ENCODE measurements at places on chromosomes 3 and 15. TPM values are rescaled to one million over a fixed set of nuclear protein-coding genes. Genes with fewer than 3 reads are reported as not detected.

GANC gene
- total RNA-seq: 17.1 TPM

SYNPR gene
- not detected for total RNA-seq

MAGEF1 gene
- total RNA-seq: 80.3 TPM

CCK gene
- total RNA-seq: not detected

FMN1 gene
- 0.09 TPM for total RNA-seq

RFT1 gene
- 32.4 TPM for total RNA-seq

SERINC4 gene
- 0.35 TPM for total RNA-seq

NSMCE3 gene
- total RNA-seq: 11.9 TPM

GPR62 gene
- 0.18 TPM for total RNA-seq

GRCh38 chr3:108096532-108097321, 5.9 kb upstream of the CD47 start:
- peak overlapping the region; percentile 38 for H3K4me3 ChIP-seq
- DNase-seq: no peak
- H3K27me3 ChIP-seq: peaks cover 14% of the 10 kb centered on the region
- H3K4me1 ChIP-seq: peaks cover 15% of the 10 kb centered on the region

DNA sequence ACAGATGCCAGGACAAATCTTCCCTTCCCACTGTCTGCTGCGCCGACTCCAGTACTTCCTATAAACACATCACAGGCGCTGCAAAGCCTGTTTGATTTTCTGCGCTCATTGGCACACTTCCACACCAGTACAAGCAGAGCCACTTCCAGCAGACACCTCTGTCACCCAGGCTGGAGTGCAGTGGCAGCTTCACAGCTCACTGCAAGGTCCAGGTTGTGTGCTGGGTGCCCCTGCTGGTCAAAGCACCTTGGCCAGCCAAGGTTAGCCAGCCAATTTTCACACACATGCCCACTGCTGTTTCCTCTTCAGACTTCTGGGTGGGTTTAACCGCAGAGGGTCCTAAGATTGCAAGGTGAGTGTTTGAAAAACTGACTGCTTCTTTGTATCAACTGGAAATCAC, 4.9 kb downstream of the CHDH start:
- peaks cover 26% of the 10 kb centered on the region for H3K4me1 ChIP-seq
- H3K4me3 ChIP-seq: no peak overlapping the region
- H3K27ac ChIP-seq: no peak overlapping the region
- no peak for DNase-seq

- DNase-seq: no peak
- H3K36me3 ChIP-seq: peaks cover 2% of the 10 kb centered on the region
- no peak overlapping the region for H3K27ac ChIP-seq
- no peak overlapping the region for H3K4me3 ChIP-seq
Measured at GRCh38 chr15:96576596-96576995, 246.1 kb downstream of the NR2F2 start.

DNA sequence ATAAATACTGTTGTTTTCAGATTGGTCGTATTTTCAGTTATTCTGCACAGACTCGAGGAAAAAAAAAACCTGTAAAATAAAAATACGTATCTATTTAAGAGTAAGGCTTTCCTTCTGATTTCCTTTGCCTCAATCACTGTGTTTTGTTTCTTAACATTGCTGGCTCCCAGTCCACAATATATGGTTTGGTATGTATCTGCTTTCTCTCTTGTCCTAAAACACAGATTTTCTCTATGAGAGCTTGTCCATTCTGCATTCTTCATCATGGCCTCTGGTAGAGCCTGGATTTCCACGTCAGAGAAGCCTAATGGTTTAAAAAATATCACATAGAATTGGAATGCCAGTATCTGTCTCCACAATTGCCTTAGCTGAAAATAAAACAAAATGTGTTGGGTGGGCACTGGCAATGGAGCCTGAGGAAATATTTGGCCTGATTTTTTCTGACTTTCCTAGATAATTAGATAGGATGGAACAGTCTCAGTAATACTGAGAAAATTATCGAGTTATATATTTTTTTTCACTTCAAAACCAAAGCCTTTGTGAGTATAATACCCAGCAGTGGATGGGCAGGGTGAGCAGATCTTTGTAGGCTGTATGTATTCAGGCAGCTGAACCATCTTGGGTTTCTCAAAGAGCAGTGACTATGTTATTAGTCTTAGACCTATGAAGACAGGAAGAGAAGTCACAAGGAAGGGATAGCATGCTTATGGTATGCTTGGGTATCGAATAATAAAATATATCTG, 1.9 kb downstream of the CD200 start:
- no peak for DNase-seq
- peaks cover 24% of the 10 kb centered on the region for H3K36me3 ChIP-seq
- no peaks in the 10 kb centered on the region for H3K27me3 ChIP-seq
- peaks cover 62% of the 10 kb centered on the region for H3K4me1 ChIP-seq
- H3K4me3 ChIP-seq: peak overlapping the region; percentile 92

DNA sequence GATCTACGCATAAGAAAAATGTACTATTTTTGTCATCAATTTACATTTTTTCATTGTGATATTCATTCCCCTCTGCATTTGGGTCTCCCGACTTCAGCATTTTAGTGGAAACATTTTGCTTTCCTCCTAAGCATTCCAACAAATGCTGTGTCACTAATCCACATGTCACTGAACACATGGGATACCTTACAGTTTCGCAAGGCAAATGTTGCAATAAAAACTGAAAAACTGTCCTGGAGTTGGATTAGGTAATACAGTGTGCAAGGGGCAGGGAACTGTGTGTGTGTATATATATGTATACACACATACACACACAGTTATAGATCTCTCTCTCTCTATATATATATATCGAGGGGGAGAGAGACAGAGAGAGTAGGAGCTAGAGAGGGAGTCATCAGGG, 632.2 kb downstream of the MAGI1 start:
- H3K4me3 ChIP-seq: no peak overlapping the region
- H3K36me3 ChIP-seq: peaks cover 5% of the 10 kb centered on the region
- H3K27me3 ChIP-seq: no peaks in the 10 kb centered on the region
- H3K27ac ChIP-seq: no peak overlapping the region

DNA sequence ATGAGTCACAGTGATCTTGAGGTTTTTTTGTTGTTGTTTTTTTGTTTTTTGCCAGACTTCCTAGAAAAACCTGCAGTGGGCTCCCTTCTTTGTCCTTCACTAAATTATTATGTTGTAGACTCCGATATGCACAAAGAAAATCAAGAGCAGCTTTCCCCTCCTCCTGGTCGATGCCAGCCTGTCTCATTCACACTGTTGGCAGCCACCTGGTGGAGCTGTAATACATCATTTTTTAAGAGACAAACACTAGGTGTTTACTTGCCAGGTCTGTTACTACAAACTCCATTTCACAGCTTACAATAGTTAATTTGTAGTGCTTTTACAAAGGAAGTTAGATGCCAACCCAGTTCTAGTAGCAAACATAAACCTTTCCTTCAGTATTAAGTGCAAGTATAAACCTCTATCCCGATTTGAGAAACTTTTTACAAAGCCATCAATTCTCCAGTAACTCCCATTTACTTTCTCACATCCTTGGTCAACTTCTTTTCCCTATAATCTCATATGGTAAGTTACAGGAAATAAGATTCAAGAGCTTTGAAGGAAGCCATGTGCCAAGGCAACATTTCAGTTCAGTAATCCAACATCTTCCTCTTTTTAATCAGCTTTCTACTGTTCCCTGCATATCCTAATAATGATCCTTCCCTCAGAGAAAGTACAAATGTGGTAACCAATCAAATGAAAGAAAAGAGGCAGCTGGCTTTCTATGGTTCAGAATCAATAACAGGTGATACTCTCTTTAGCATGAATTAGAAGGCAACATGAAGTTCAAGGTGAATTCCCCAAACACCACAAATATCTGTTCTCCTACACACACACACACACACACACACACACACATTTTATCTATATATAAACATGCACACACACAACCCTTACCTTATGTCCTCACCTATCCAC, 14.0 kb downstream of the AAGAB start:
- peaks cover 18% of the 10 kb centered on the region for H3K4me1 ChIP-seq
- H3K27ac ChIP-seq: no peak overlapping the region
- DNase-seq: no peak
- H3K4me3 ChIP-seq: no peak overlapping the region
- no peaks in the 10 kb centered on the region for H3K27me3 ChIP-seq

GRCh38 chr3:45075821-45076625, 49.9 kb downstream of the CLEC3B start:
- H3K36me3 ChIP-seq: no peaks in the 10 kb centered on the region
- H3K4me3 ChIP-seq: no peak overlapping the region
- H3K4me1 ChIP-seq: peaks cover 5% of the 10 kb centered on the region
- no peaks in the 10 kb centered on the region for H3K27me3 ChIP-seq
- no peak overlapping the region for H3K27ac ChIP-seq

GRCh38 chr3:171817074-171817800, 7.0 kb upstream of the PLD1 start:
- no peaks in the 10 kb centered on the region for H3K4me1 ChIP-seq
- H3K27me3 ChIP-seq: peaks cover 5% of the 10 kb centered on the region
- no peak overlapping the region for H3K4me3 ChIP-seq
- no peak overlapping the region for H3K27ac ChIP-seq

DNA sequence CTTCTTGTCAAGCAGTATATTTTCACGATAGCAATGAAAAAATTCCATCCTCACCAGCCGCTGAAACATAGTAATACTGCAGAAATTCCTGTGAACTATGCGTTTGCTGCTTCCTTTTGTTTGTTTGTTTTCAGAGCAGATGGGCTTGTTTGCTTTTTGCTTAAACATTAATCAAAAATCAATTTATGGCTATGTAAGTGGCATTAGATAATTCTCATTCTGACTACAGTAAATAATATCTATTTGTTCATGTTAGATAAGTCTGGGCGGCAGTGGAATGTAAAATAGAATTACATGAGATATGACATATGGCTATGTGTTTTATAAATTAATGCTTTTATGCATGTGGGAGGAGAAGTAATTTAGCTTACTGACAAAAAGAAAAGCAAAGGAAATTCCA, 163.7 kb downstream of the PGPEP1L start:
- H3K27ac ChIP-seq: no peak overlapping the region
- H3K27me3 ChIP-seq: no peaks in the 10 kb centered on the region
- H3K36me3 ChIP-seq: peaks cover 3% of the 10 kb centered on the region
- peaks cover 54% of the 10 kb centered on the region for H3K4me1 ChIP-seq
- no peak for DNase-seq

DNA sequence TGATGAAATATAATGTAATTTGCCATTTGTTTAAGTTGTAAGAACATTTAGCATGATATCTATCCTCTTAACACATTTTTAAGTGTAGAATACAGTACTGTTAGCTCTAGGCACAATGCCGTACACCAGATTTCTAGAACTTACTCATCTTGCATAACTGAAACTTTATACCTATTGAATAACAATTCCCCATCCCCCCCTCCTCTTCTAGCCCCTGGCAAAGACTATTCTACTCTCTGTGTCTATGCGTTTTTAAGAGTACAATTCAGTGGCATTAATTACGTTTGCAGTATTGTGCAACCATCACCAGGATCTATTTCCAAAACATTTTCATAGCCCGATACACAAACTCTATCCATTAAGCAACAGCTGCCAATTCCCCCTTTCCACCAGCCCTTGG, 261.7 kb downstream of the PLOD2 start:
- no peak overlapping the region for H3K27ac ChIP-seq
- H3K36me3 ChIP-seq: no peaks in the 10 kb centered on the region
- H3K27me3 ChIP-seq: no peaks in the 10 kb centered on the region
- DNase-seq: no peak

DNA sequence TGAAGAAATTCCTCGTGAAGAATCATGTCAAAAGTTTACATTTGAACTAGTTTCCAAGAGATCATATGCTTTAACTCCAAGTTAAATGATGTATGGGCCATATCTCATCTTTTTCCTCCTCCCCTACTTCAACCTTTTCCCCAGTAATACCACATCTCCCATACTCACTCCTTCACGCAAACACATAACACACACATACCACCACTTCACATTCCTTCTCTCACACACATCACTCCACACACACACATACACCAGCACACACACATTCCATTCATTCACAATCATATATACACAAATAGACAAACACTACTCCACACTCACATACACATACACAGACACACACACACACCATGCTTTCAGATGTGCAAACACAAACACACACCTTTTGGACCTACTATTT, 769.0 kb upstream of the NR2F2 start:
- no peaks in the 10 kb centered on the region for H3K36me3 ChIP-seq
- peaks cover 24% of the 10 kb centered on the region for H3K4me1 ChIP-seq
- H3K4me3 ChIP-seq: no peak overlapping the region
- DNase-seq: no peak

GRCh38 chr3:140019946-140020345, 85.0 kb downstream of the CLSTN2 start:
- no peak for DNase-seq
- H3K4me3 ChIP-seq: no peak overlapping the region
- H3K27me3 ChIP-seq: no peaks in the 10 kb centered on the region
- H3K27ac ChIP-seq: no peak overlapping the region
- H3K36me3 ChIP-seq: no peaks in the 10 kb centered on the region

GRCh38 chr3:24047513-24047912, 102.4 kb downstream of the NR1D2 start:
- H3K27ac ChIP-seq: no peak overlapping the region
- H3K4me3 ChIP-seq: no peak overlapping the region

GRCh38 chr15:55789066-55789660, 46.2 kb upstream of the PRTG start:
- H3K36me3 ChIP-seq: peaks cover 7% of the 10 kb centered on the region
- DNase-seq: no peak
- no peaks in the 10 kb centered on the region for H3K27me3 ChIP-seq
- H3K27ac ChIP-seq: no peak overlapping the region

DNA sequence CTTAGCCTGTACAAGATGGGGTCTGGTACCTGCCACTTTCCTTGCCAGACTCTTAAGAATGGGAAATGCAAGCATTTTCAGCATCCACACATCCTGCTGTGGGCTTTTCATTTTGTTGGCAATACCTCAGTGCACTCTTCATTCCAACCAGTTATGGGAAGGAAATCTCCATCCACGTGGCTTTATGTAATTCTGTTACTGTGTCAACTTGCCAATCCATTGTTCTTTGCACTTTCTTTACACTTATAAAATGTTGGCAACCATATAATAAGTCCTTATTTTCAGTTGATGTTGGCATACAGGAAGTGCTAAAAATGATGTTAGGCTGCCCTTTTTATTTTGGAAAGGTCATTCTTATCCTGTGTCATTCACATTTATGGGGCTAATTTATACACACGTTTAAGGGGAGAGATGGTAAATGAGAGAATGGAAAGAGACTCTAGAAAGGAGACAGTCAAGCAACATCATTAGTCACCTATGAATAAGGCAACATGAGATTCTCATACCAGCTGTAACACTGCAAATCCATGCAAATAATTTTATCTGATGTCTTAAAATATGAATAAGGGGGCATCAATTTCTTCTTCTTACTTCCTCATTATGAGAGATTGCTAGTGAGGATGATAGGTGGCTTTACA, 238.7 kb downstream of the CHST2 start:
- no peak for DNase-seq
- no peaks in the 10 kb centered on the region for H3K36me3 ChIP-seq
- H3K4me3 ChIP-seq: no peak overlapping the region
- H3K27me3 ChIP-seq: no peaks in the 10 kb centered on the region
- no peak overlapping the region for H3K27ac ChIP-seq
- no peaks in the 10 kb centered on the region for H3K4me1 ChIP-seq

DNA sequence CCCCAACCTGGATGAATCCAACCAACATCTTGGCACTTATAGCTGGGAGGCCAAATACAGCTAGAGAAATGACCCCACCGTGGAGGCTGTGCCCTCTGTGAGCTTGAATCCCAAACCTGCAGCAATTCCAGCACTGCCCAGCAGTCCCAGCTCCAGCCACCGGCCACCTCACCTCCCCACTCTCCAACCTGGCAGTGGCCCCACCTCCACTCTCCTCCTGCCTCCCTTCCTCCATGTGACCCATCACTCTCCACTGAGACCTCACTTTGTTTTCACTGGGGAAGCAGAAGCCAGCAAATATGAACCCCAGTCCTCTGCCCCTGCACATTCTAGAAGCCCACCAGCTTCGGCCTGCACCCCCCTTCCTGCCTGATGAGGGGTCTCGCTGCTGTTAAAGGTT, 79.7 kb upstream of the LINGO1 start:
- H3K27ac ChIP-seq: peak overlapping the region; percentile 78
- no peak for DNase-seq
- no peaks in the 10 kb centered on the region for H3K27me3 ChIP-seq

All from neural crest cell (in vitro differentiated cells).